ENCODE measurements at places on chromosomes 12 and 14.

GRCh38 chr12:111777345-111778045, 10.8 kb downstream of the ALDH2 start:
- no peak for DNase-seq

GRCh38 chr12:52949413-52950331, 754 bp downstream of the KRT18 start:
- no peak for DNase-seq

- DNase-seq, result no peak
Observed at GRCh38 chr14:61461808-61462275, 140.5 kb downstream of the PRKCH start.

DNA sequence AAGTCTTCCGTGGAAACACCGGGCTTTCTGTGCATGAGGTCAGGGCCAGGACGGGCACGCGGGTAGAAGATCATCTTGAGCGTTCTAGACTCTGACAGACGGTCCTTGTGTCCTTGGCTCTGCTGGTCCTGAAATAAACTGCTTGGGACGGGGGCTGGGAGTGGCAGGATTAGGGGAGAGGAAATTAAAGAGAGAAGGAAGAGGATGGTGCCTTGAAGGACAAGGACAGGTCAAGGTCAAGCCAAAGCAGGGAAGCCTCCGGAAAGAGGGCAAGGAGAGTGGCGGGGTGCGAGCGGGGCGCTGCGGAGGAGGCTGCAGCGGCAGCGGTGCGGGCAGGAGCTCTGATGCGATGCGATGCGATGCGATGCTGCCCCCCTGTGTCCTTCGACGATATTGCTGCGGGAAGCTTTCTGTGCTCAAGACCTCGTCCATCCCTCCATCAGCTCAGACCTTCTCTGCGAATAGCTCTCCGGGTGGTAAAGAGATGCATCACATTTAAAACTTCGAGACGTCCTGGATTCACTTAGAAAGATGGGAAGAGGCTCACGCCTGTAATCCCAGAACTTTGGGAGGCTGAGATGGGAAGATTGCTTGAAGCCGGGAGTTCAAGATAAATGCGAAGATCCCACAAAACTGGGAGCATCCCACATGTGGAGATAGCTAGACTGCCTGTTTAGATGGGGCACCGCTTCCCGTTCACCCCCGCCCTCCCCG, 110.1 kb upstream of the TMEM132D start:
- DNase-seq, result peak; percentile 59

DNA sequence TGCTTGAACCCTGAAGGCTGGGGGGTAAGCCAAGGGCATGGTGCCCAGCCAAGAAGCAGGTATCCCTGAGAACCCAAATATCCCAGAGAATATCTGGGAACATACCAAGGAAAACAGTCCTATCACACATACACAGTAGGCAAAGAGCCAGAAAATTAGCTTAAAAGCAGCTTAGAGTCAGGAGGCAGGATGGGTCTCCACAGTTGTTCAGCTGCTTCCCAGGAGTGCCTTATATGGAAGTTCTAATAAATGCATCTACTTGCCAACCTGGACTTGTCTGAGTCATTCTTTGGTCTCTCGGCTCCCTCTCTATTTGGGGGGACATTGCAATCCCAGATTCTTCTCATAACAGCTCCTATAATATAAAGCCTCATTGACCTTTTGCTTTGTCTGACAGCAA, 9.0 kb upstream of the GPR135 start:
- no peak for DNase-seq

- DNase-seq, result no peak
Observed at GRCh38 chr12:122208073-122208820, 4.7 kb downstream of the B3GNT4 start.

DNA sequence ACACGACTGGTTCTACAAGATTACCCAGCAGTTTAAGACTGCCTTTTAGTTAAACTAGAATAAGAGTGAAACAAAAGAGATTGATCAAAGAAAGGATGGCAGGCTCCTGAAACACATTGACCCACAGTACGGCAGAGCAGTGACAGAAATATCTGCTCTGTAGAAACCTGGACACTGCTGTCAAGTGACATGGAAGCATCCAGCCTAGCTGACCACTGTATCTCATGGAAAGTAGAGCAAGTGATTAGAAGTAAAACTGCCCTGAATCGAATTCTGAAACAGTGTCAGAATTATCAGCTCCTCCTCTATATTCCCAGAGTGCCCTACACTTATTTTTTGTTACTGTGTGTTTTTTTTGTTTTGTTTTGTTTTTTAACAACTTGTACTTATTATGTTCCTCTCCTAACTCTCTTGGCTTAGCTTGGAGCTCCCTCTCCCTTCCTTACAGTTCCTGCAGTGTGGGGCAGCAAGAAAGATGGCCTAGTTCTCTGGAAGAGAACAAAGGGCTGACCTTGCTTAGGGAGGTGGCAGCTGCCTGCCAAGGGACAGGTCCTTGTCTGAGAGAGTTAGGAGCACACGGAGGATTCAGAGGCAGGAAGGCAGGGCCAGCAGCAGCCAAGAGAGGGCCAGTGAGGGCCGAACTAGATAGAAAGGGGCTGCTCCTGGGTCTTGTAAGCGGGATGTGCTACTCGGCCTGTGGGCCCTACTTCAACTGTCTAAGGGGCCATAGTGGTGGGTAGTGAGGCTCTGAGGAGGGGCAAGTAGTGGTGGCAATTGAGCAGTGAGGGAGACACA, 97.2 kb downstream of the PTPRR start:
- DNase-seq, result no peak

DNA sequence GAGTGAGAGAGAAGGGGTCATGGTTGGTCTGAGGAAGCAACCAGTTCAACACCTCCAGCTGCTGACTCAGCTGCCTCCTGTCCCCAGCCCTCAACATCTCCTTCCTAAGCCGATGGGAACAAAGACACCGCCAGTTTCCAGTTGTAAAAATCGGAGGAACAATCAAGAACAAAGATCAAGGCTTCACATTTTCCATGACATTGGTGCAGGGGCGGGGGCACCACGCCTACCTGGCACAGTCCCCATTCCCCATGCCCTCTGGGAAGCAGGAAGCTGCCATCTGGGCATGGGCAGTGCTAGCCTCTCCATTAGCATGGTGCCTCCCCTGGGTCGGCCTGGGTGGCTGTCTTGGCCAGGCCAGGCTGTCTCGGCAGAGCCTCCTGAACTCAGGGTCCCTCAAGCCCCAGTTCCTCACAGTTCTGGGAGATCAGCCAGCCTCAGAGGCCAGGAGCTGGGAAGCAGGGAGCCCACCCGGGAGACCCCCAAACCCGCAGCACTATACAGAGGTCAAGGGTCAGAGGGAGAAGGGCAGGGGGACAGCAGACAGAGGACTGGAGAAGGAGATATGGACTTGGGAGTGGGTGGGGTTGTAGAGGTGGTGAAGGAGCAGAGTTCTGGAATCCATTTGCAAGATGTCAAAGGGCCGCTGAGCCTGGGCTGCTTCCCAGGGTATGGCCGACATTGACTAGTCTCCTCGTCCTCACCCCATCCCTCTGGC, 19.6 kb upstream of the TMEM106C start:
- DNase-seq, result no peak

DNA sequence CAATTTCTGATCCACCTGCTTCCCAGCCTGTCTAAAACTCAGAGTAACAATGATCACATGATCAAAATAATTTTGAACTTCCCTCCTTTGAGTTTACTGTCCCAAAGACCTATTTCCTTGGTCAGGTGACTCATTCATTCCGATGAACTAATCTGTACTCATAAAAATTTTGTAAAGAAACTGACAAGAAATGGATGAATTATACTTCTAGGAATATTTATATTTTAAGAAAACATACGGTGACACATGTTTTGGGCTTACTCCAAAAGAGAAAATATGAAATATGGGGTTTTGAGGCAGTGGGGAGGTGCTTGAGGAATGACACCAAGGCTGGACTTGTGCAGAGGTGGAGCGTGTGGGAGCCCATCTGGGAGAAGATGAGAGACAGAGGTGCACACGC, 42.0 kb downstream of the GUCY2C start:
- no peak for DNase-seq

Data from activated T-cell treated with anti-CD3 and anti-CD28 coated beads, Interleukin-2, amount 50 U/mL, for 24 hours (primary cell).